ENCODE measurements at places on chromosomes 4 and X.

- no peak for DNase-seq
Observed at GRCh38 chr4:85955620-85956292, 404.1 kb downstream of the MAPK10 start.

DNA sequence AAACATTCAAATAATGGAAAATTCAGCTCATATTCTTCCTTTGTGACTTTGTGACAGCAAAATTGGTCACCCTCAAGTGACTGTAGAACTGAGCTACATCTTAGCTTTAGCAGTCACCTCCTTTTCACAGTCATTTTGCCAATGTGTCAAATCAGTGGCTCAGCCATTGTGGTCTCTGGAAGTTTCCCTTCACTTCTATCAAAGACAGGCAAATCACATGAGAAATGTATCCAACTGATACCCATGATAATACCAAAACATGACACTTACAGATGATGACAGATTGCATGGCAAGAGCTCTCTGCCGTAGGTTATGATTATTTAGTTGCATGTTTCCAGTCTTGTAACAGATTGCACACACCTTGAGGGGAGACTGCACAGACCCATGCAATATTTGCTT lies 549.8 kb upstream of the MAGEB2 start:
- DNase-seq, result no peak

GRCh38 chr4:60905162-60905561 lies 295.0 kb upstream of the ADGRL3 start:
- DNase-seq, result no peak

- DNase-seq, result no peak
Observed at GRCh38 chrX:81537723-81538122, 335.8 kb downstream of the SH3BGRL start.

GRCh38 chr4:5218376-5219069 lies 167.2 kb downstream of the STK32B start:
- DNase-seq, result no peak

- no peak for DNase-seq
Observed at GRCh38 chrX:130301977-130302376, 33.3 kb upstream of the ZNF280C start.

GRCh38 chr4:181261279-181261678 lies 981.9 kb upstream of the TENM3 start:
- peak; percentile 25 for DNase-seq

GRCh38 chrX:70352496-70352895 lies 62.6 kb downstream of the KIF4A start:
- no peak for DNase-seq

- DNase-seq, result no peak
Observed at GRCh38 chr4:153789741-153790499, 1.0 kb upstream of the SFRP2 start.

DNA sequence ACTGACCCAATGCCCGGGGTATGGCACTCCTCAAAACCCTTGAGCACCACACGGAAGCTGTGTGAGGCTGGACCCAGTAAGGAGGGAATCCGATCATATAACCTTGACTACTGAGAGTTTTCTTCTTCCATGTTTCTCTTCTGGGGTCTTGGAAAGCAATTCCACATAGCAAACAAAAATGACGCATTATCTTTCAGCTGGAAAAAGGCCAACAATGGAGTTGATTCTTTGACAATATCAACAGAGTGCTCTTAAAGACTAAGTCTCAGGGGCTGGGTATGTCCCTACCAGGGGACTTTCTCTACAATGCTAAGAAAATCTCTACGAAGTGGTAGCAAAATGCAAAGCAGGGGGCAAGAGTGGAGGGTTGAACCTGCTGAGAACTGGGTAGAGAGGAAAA lies 188.6 kb downstream of the NSUN7 start:
- no peak for DNase-seq

DNA sequence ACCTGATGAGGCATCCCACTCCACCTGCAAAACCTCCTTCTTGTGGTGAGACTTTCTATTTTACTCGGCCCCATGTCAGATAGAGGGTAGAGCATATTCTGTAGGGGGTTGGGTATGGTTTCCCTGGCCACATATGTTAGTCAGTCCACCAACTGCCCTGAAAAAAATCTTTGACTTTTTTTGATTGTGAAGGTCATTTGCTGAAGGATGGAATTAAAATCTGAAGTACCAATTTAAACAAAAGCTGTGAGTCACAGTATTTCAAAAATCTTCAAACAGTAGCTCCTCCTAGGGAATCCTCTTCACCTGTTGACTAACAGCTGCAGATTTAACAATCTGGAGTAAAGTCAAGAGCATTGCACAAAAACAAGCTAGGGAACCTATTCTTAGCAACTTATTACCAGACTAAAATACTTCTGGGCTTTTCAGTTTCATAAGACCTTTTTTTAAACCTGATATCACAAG lies 8.0 kb upstream of the CCDC110 start:
- DNase-seq, result no peak

GRCh38 chr4:8132400-8132799 lies 26.2 kb downstream of the ABLIM2 start:
- no peak for DNase-seq

DNA sequence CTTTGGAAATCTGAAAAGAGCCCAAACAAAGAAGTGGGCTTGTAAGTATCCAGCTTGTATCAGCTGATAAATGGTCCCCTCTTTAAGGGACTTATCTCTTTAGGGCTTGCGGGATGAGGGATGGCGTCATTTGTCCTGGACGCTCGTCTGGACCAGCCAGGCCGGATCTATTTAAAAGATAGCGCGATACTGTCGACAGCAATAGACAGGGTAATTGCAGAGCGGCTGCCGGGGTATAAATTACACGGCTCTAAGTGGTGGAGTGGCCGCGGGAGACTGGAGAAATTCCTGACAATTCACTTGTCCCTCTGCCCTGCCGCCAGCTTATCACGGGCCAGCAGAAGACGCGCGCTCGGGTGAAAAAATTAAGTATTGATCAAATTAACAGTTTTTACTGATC lies 90.7 kb downstream of the FAM53A start:
- no peak for DNase-seq

- peak; percentile 50 for DNase-seq
Observed at GRCh38 chr4:6938237-6938636, 28.6 kb downstream of the TBC1D14 start.

DNA sequence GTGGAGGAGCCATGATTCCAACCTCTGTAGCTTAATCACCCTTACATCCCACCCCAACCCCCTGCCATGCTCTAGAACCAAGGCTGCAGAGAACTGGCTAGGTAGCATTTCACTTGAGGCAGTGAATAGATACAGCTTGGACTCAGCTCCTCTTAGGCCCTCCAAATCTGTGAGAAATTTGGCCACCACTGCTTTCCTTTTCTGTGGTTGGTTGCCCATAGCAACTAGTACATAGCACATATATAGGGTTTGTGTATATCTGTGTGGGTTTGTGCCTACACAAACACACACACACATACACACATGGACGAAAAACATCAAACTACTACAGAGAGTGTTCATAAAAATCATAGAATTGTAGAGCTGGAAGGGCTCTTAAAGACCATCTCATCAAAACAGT lies 52.0 kb upstream of the CCDC160 start:
- DNase-seq, result no peak

GRCh38 chr4:137312257-137312656 lies 220.0 kb downstream of the PCDH18 start:
- DNase-seq, result no peak

- DNase-seq, result no peak
Observed at GRCh38 chr4:42458657-42459056, 61.4 kb downstream of the SHISA3 start.

- peak; percentile 9 for DNase-seq
Observed at GRCh38 chrX:50913520-50913919, 3.0 kb downstream of the BMP15 start.

GRCh38 chr4:20195071-20195885 lies 56.4 kb upstream of the SLIT2 start:
- DNase-seq, result no peak

DNA sequence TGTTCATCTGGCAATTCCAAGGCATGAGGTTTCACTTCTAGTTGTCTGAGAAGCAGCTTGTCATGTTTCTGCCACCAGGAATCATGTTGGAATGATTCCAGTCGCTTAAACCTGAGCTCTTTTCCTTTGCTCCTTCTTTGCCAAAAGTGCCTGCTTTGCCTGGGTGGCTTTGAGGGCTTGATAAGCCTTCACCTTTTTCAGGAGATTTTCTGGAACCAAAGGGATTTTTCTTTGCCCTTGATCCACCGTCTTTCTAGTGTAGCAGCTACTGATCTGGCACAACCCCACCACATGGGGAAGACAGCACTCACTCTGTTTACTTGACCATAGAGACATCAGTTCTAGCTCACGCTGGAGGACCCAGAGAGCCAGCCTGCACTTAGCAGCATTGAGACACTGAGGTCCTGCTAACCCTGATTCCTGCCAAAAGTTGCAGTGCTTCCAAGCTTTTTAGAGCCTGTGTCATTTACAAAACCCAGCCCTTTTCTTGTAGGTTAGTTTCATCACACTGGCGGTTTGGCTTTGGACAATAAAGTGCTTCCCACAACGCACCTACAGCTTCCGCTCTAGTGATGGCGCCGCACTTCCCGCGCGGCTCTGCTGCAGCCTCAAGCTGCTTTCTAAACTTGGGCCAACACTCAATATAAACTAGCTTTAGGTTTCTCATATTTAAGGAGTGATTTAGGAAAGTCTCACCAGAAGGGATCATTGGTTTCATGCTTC lies 7.3 kb upstream of the CCNI start:
- DNase-seq, result no peak

DNA sequence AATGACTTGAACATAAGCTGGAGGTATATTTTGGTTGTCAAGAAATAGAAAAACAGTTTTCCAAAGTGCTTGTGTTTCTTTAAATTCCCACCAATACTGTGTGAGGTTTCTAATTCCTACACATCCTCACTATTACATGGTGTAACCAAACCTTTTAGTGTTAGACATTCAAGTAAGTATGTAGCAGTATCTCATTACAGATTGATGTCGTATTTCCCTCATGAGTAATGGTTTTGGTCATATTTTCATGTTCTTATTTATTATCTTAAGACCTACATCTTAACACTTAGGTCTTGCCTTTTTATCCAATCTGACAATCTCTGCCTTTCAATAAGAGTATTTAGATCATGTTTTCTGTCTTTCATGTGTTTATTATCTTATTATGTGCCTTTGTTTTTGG lies 253.7 kb upstream of the ANXA10 start:
- DNase-seq, result no peak

- no peak for DNase-seq
Observed at GRCh38 chr4:1790005-1790404, 3.1 kb upstream of the FGFR3 start.
